ENCODE measurements at places on chromosomes 16 and 17.

DNA sequence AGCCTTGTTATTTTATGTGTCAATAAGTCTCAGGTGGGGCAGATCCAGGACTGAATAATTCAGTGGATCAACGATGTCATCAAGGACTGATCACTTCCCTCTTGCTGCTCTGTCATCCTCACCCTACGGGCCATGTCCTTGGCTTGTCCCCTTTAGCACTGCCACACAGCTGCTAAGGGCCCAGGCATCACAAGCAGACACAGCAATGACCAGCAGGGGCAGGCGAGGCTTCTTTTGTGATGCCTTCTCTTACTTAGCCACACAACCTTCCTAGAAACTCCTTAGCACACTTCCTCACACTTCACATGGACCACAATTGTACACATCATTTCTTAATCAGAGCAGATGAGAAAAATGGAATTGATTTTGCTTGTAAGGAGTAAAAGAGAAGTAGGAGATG lies 356.3 kb upstream of the SOX9 start:
- DNase-seq, result no peak

DNA sequence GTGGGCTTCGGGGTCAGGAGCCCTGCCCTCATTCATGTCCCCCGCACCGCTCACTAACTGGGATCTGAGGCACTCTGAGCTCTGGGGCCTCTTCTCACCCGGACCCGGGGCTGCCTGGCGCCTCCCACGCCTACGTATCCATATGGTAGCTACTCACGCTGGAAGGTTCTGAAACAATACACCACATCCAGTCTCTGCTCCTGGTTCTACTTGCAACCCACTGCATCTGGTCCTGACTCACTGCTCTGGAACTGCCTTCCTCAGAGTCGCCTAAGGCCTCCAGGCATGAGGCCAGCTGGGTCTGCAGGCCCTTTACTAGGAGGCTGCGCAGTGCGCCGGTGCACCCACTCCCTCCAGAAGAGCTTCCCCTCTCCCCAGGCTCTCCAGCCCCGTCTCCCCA lies 18.1 kb downstream of the USP36 start:
- peak; percentile 27 for DNase-seq

DNA sequence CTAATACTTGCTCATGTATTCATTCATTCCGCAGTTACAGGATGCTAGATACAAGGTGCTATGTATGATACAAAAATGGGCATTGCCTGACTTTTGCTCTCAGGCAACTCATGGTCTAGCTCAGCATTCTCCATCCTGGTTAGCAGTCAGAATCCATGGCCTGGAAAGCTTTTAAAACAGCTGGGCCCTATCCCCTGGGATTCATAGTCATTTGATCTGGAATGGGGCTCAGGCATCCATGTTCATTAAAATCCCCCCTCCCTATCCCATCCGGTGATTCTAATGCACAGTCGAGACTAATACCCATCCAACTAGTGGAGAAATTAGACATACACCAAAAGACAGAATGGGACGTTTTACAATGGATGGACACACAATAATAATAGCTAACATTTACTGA lies 104.1 kb upstream of the TMEM132E start:
- DNase-seq, result no peak

GRCh38 chr17:76089680-76090516 lies 10.9 kb downstream of the ZACN start:
- no peak for DNase-seq

DNA sequence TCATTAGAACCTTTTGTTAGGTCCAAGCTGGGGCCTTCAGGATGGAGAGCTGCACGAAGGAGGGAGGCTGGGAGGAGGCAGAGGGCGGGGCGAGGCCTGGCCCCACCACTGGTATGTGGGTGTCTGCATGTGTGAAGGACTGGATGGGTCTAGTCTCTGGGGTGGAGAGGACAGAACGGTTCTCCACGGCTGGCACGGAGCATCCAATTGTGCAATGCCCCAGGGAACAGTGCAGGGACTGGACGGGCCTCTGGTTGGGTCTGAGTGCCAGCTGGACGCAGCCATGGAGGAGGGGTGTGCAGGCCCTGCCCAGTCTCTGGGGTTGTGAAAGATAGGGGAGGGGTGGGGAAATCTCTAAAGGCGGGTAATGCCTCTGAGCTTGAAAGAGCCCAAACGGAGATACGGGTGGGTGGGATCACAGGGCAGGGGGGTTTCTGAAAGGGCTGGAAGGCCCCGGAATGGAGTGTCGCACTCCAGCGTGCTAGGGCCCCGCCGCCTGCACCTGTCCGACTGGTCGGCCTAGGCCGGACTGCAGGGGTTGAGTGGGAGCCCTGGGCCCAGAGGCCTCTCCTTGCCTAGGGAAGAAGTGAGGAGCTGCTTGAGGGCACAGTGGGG lies 1.6 kb downstream of the PPL start:
- DNase-seq, result peak; percentile 90

- DNase-seq, result no peak
These were observed 370.0 kb downstream of the KCNJ2 start for GRCh38 chr17:70539132-70539924.

DNA sequence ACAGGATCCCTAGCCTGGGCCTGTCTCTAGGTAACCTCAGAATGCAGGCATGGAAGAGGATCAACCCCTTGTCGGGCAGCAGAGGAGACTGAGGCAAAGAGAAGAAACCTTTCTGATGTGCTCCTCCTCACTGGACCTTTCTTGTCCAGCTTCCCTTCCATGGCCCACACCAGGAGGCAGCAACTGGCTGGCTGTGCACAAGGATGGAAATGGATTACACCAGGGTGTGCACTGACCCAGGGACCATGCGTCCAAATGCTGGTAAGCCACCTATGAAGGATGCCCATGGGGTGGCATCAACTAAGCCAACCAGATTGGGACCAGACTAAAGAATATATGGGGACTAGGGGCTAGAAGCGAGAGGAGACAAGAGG lies 83.0 kb downstream of the N4BP1 start:
- no peak for DNase-seq

GRCh38 chr16:12964461-12964860 lies 63.1 kb downstream of the SHISA9 start:
- DNase-seq, result no peak

DNA sequence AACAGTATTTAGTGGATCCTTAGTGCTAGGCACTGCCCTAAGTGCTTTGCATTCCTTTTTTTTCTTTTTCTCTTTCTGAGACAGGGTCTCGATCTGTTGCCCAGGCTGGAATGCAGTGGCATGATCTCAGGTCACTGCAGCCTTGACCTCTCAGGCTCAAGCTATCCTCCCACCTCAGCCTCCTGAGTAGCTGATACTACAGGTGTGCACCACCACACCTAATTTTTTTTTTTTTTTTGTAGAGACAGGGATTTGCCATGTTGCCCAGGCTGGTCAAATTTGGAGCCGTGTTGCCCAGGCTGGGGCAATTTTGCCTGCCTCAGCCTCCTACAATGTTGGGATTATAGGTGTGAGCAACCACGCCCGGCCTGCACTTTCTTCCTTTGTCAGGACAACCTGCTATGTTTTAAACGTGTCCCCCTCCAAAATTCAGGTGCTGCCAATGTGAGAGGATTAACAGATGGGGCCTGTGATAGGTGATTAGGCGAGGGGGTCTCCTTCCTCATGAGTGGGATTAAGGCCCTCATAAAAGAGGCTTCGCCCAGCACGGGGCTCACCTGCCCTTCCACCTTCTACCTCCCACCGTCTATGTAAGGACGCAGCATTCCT lies 5.4 kb downstream of the NQO1 start:
- DNase-seq, result no peak

DNA sequence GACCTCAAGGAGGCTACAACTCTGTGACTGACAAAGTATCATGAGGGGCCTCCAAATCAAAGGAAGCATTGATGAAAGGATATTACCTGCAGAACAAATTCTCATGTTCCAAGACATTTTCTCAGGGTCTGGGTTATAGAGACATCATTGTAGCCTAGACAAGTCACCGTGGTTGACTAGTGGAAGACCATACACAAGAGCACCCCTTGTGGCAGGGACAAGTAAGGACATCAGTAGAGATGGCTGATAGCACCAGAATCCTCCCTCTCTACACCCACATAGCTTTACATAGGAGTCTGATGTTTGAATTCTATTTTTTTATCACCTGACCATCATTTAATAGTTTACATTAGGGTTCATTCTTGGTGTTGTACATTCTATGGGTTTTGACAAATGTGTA lies 32.5 kb upstream of the CDH8 start:
- DNase-seq, result no peak

DNA sequence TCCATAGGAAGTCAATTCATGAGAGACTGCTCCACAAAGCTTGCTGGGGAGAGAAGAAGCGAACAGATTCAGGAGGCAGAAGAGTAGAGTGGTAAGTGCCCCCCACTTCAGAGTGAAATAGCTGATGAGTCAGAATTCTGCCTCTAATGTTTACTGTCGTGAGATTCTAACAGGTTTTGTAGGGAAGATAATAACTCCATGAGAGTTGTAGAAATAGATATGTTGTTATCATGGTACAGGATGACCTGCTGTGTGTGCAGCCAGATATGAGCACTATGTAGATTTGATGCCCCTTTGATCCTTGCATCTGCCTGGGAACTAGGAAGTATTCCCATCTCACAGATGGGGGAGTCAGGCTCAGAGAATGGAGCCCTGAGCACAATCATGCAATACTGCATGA lies 502.4 kb upstream of the CDH11 start:
- no peak for DNase-seq

DNA sequence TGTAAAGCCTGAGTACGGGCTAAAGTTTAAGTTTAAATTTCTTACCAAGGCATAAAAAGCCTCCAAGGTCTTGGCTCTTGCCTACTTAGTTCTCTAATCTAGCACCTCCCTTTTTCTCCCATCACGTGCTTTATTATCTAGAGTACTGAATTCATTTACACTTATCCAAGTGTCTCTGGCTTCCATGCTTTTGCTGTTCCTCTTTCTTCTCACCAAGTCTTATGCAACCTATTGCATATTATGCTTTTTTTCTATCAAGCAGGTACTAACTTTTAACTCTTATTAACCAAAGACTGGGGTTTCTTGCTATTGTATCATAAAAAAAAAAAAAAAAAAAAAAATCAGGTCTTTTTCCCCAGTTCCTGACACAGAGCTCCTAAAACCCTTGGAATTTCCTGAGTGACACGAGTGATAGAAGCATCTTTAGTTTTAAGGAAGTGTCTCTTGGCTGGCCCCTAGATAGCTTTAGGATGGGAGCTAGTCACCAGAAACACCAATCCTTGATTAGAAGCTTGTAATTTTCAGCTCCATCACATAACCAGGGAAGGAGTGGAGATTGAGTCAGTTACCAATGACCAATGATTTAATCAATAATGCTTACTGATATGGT lies 44.9 kb downstream of the SSH2 start:
- no peak for DNase-seq

DNA sequence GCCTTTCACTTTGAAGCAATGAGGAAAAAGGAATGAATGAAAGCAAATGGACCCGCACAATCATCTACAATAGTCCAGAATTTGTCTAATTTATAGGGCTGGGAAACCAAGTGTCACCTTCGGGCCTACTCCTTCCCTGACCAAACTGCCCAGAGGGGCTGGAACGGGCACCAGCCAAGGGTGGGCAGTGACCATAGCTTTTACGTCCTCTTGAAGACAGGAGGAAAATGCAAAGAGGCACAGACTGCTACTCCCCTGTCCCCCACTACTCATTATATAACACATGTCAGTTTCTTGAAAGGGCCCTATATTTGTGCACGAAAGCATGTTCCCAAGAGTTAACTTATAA lies 122.3 kb downstream of the ZFHX3 start:
- DNase-seq, result no peak

DNA sequence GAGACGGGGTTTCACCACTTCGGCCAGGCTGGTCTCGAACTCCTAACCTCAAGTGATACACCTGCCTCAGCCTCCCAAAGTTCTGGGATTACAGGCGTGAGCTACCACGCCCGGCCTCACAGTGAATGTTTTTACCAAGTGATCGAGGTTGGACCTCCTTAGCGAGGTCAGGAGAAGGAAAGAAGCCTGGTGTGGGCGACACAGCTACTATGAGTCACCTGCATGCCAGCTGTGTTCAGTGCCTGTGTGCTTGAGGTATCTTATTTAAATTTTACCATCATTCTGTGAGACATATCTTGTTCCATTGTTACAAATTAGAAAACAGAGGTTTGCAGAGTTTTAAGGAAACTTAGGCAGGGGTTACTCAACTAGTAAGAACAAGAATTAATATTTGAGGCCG lies 174.8 kb upstream of the DYNLRB2 start:
- no peak for DNase-seq

GRCh38 chr16:23040246-23040645 lies 109.0 kb downstream of the USP31 start:
- DNase-seq, result no peak

DNA sequence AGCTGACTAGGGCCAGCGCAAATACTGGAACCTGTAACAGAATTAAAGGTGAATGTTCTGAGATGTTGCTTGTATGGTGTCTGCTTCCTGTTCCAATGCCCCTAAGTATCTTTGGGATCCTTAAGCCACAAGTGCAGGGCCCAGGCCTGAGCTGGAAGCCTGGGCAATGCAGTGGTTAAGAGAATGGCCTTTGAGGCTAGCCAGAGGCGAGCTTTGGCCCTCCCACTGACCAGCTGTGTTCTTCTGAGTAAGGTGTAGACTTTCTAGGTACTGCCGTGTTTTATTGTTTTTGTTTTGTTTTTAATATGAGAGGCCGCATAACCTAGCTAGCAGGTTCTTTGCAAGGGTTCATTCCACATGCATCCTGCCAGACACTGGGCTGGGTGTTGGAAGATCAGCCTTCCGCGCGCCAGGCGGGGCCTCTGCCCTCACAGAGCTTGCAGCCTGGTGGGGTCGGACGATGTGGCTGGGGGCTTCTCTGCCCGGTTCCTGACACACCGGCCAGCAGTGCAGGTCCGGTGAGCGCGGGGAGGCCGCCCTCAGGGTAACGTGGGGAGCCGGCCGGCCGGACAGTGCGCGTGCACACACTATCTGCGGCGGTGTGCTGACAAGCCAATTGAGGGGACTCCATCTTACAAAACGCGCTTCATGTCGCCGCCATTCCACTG lies 551 bp upstream of the MLX start:
- no peak for DNase-seq

DNA sequence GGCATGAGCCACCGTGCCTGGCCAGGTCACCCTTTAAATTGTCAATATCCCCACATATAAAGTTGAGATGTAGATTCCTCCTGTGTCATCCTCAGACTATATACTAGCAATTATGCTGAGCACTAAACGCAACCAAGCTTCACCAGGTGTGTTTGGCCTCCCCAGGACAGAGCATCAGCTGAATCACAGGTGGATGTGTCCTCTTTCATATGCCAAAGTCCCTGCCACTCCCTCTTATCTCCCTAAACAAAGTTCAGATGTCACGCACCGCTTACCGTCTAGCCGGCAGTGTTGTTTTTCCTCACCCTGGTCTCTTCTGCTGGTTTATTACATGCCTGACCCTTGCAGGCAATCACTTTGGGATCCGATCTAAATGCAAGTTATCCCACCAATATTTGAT lies 43.8 kb upstream of the ARHGAP44 start:
- no peak for DNase-seq

DNA sequence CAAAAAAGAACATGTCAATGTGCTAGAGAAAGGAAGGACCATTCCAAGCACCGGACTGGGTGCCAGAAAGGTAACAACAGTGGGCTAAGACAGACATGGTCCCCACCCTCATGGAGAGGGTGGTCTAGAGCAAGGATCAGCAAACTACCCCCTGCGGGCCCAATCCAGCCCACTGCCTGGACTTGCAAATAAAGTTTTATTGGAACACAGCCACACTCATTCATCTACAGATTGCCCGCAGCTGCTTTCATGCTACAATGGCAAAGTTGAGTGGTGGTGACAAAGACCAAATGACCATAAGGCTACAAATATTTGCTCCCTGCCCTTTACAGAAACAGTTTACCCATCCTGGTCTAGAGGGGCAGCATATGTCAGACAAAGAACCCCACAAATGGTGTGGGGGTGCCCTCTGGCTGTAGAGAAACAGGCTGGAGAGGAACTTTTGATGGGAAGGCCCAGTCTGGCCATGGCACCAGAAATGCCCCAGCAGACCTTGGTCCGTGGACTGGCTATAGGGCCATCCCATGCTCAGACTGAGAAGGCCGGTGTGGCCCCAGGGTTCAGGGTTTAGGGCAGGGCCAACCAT lies 15.2 kb downstream of the CDH5 start:
- DNase-seq, result no peak

All from Right ventricle myocardium inferior (tissue), 1 donor.